ENCODE measurements at places on chromosomes 5 and 9.

GRCh38 chr5:75438722-75439121 lies 72.7 kb downstream of the CERT1 start:
- no peak for DNase-seq

DNA sequence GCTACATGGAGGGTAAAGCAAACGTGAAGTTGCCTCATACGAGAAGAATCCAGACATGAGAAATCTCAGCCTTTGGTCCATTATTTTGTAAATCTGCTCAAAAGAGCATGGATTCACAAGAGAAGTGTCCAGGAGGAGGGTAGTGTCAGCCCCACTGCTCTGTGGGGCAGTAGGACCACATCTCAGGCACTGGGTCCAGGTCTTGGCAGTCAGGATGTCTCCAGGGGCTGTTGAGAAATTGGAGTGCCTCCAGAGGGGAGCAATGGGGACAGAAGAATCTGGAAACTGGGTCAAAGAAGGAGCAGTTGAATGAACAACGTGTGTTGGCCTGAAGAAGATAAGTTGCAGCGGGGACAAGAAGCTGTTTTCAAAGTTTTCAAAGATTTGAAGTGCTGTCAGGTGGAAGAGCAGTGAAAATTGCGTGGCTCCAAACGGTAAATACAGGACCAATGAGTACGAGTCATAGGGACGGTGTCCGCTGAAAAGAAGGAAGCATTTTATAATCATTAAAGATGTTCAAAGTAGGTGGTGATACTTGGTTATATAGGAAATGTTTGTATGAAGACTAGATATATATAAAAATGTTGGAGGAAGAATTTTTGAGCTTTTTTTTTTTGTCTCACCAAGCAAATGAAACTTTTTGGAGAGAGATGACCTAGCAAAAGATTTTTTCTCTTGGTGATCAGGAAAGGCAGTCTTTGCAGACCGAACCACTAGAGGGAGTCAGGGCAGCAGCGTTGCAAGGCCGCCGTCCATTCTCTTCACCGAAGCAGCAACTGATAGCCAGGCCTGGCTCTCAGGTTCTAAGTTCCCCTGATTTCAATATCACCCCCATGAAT lies 57.1 kb upstream of the ZBED3 start:
- peak; percentile 70 for DNase-seq

GRCh38 chr5:21663082-21663481 lies 1190.1 kb downstream of the CDH12 start:
- DNase-seq = peak; percentile 2

DNA sequence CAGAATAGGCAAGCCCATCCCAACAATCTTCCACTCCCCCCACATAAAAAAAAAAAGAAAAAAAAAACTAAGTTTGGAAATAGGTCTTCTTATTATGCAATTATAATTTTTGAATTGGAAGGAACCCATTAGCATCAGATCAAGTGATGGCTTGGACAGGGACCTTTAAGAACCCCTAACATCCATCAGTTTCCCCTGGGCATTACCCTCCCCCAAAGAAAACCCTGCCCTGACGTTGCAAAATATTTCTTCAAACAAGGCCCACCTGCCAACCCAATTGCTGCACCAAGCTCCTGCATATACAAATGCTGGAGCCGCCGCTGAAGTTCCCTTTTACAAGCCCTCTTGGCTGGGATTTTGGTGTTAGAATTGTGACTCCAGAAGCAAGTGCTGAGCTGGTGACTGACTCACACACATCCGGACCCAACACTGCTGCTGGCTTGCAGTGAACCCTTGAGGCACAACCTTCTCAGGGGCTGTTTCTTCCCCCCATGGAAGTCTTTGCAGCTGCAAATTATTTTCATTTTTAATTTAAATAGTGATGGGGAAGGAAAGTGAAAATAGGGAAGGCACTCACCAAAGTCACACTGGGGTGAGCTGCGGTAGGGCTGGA lies 56.1 kb upstream of the AFAP1L1 start:
- DNase-seq = no peak

DNA sequence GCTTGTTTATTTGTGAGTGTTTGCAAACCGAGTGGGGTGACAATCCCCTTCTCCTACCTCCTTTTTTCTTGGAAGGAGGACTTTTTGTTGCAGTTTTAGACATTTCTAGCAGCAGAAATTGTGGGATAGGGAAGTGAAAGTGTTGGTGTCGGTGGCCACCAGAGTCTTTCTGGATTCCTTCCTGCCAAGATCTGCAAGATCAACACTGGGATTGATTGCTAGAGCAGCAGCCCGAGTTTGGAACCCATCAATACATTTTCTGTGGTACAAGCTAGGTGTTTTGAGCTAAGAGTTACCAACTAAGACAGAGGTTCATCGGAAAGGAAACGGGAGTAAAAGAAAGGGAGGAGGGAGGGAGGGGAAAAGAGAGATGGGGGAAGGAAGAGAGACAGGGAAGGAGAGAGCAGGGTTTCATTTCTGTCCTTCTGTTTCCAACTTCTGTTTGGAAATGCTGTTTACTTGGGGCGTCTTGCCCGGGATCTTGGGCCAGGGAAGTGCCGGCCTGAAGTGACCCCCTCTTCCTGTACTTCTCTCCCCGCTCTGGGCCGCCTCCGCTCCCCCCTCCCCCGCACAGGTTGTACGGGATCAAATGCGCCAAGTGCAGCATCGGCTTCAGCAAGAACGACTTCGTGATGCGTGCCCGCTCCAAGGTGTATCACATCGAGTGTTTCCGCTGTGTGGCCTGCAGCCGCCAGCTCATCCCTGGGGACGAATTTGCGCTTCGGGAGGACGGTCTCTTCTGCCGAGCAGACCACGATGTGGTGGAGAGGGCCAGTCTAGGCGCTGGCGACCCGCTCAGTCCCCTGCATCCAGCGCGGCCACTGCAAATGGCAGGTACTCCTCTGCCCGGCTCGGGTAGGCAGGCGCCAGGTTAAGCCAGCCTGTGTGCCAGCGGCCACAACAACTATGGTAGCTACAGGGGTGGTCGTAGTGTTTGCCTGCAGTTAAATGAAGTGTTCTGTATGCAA lies 4.0 kb downstream of the ISL1 start:
- DNase-seq = no peak

DNA sequence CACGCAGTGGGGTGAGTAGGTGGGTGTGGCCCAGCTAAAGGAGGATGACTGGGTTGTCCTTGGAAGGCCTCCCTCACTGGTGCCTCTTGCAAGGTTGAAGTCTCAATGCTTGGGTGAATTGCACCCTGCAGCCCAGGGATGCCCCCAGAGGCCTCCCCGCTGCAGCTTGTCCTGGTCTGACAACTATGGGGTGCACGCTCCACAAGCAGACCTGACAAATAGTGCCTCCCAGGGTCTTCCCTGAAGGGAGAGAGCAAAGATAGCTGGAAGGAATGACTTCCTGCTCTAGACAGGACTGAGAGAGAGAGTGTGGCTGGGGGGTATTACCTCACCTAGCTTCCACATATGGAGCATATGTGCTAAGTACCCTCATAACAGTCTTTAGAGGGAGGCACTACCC lies 1.7 kb downstream of the PSD2 start:
- DNase-seq = no peak

DNA sequence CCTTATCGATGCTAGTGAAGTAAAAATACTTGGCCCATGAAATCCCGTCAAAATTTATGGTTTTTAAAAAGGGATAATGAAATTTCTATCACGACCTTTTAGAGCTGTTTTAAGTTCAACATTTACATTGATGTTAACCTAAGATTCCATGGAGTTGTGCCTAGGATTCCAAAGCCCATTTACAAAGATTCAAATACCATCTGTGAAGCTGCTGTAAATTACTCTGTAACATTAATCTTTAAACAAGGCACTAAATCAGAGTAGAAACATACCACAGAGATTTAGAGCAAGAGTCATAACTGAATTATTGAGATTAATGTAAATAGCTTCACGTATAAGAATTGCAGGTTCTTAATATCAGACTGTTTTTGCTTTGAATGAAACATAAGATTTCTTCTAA lies 17.7 kb downstream of the POU5F2 start:
- no peak for DNase-seq

DNA sequence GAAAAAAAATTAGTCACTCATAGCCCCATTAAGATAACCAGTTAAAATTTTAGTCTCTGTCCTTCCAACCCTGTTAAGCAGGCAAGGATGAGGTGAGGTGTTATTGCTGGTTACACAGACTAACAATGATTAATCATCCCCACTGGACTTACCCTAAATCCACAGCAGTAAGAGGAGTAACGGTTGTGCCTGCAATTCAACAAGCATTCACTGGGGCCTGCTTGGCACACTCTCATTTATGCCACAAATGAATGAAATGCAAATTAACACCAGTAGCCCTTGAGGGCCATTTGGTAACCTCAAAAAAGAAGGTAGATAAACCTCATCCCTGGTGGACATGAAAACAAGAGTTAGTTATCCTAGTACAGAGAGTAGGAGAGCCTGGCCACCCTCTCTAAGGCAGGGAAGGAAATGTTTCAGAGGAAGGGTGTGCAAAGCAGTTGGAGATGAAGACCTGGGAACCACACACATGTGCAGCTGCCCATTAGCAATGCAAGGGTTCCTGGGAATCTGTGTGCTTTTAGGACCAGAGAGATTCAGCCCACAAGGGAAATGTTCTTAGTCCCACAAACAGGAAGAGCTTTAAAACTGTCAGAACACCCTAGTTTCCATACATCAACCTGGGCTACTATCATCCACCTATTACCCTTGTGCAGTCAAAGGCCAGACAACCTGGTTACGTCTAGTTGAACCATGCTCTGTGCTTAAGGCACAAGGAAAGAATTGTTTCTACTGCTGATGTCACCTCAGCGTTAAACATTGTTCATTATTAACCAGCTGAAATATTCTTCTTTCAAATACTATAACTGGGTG lies 7.7 kb downstream of the LHFPL2 start:
- DNase-seq = no peak

- no peak for DNase-seq
Measured at GRCh38 chr9:83582029-83582428, 40.9 kb upstream of the IDNK start.

- no peak for DNase-seq
Measured at GRCh38 chr9:126625329-126626126, 11.8 kb downstream of the LMX1B start.

DNA sequence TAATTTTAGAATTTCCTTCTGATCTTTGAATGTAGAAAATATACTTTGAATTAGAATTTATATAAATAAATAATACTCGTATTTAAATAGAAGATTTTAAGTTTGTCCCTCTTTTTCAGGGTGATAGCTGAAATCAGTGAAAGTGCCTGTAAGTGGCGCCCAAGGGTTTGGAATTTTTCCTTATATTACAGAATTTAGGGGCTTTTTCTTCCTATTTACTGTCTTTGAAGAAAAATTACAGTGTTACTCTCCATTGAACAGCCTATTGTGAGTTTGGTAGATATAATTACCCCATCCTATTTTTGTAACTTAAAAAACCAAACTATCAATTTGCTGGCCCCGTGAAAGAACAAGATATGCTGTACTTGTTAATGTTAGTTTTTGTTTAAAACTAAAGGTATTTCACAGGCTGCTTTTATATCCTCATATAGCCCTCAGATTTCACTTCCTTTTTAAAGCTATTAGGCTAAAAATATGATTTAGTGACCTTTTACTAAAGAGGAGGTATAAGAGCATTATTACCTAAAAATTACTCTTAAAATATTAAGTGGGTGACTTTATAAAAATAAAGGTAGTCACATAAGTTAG lies 3.2 kb downstream of the MAP3K1 start:
- DNase-seq = no peak

- peak; percentile 79 for DNase-seq
Measured at GRCh38 chr9:127921557-127922120, 4.8 kb upstream of the ST6GALNAC4 start.

DNA sequence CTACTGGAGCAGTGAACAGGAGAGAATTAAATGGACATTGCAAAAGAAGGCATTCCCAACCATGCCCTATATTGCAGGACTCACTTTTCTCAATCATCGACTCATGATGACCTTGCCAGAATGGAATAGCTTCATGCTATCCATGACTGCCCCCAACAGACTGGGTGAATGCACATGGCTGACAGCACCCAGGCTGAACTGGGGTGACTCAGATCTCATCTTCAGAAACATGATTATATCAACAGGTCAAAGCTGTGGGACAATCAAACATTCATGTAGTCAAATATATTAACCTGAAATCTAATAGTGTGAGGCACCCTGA lies 34.7 kb upstream of the MIER3 start:
- DNase-seq = no peak

- no peak for DNase-seq
Measured at GRCh38 chr5:37665272-37665671, 174.6 kb downstream of the GDNF start.

GRCh38 chr9:135704483-135704882 lies 2.5 kb downstream of the KCNT1 start:
- DNase-seq = no peak

DNA sequence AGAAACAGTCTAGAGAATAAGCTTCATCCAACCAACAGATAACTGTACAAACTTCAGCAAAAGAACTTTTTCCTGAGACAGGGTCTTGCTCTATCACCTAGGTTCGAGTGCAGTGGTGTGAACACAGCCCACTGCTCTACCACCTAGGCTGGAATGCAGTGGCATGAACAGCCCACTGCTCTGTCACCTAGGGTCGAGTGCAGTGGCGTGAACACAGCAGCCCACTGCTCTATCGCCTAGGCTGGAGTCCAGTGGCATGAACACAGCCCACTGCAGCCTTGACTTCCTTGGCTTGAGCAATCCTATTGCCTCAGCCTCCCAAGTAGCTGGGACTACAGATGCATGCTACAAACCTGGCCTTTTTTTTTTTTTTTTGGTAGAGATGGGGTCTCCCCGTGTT lies 43.4 kb downstream of the ERMP1 start:
- DNase-seq = no peak

DNA sequence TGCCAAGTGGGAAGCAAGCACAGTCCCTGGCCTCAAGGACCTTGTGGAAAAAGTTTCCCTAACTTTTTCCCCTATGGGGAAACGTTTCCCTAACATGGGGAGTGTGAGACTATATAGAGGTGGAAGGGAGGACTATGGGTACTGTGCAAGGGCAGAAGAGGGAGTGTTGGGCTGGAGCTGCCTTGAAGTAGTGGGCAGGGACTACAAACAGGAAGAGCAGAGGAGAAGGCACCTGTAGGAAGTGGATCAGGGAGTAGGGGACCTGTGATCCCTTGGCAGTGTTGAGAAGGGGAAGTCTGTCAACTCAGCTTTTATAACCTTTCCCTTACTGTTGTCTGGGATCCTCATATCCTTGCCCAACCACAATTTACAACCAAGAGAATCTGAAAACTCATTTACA lies 1.4 kb downstream of the CMYA5 start:
- DNase-seq = no peak

- DNase-seq = no peak
Measured at GRCh38 chr5:175166026-175166425, 278.0 kb downstream of the DRD1 start.

DNA sequence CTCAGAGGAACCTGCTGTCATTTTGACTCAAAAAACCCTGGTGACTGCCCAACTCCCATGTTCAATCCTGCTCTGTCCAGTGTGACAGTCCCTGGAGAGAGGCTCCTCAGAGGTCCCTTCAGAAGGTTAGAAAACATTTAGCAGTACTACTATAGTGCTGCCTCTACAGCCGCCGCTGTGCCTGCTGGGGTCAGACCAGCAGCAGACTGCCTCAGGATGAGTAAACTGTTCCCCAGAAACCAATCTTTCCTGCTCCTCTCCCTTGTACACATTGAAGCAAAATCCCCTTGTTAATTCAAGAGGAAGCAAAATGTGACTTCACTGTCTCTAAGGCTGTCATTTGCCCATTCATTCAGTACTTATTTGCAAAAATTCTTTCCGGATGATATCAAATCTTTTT lies 94.8 kb upstream of the SMARCA2 start:
- no peak for DNase-seq

- no peak for DNase-seq
Measured at GRCh38 chr9:129071526-129072126, 9.3 kb upstream of the DOLPP1 start.

- DNase-seq = no peak
Measured at GRCh38 chr9:117138231-117138630, 276.6 kb downstream of the ASTN2 start.

GRCh38 chr5:169906745-169907649 lies 73.3 kb downstream of the INSYN2B start:
- DNase-seq = no peak

Data from activated CD4-positive, alpha-beta T cell treated with anti-CD3 and anti-CD28 coated beads, Interleukin-10, Interleukin-2, amounts not matched to agents 100 ng/mL and 50 ng/mL, durations not matched to agents 16 hours and 8 hours (primary cell).